Effector memory CD4-positive, alpha-beta T cell (primary cell): ENCODE measurements at places on chromosomes 7 and 10.

GRCh38 chr10:73995035-73995358 is 2.9 kb upstream of the VCL start:
- DNase-seq, result no peak

- no peak for DNase-seq
These were observed 138.3 kb upstream of the KLF14 start for GRCh38 chr7:130872341-130872740.

GRCh38 chr10:76621886-76622620 is 1015.6 kb downstream of the KCNMA1 start:
- DNase-seq, result no peak

GRCh38 chr10:31018962-31019361 is 12.7 kb downstream of the ZNF438 start:
- DNase-seq, result no peak

- DNase-seq, result no peak
These were observed 94.1 kb upstream of the PDCD4 start for GRCh38 chr10:110777661-110778060.

- DNase-seq, result no peak
These were observed 27.8 kb downstream of the CDHR3 start for GRCh38 chr7:105990727-105991453.

GRCh38 chr7:1669954-1670893 is at the start of gene ELFN1:
TSS of gene ELFN1 (plus strand) at chr7:1670277. CDS start at chr7:1744597, 74,320 bp downstream.
- no peak for DNase-seq

DNA sequence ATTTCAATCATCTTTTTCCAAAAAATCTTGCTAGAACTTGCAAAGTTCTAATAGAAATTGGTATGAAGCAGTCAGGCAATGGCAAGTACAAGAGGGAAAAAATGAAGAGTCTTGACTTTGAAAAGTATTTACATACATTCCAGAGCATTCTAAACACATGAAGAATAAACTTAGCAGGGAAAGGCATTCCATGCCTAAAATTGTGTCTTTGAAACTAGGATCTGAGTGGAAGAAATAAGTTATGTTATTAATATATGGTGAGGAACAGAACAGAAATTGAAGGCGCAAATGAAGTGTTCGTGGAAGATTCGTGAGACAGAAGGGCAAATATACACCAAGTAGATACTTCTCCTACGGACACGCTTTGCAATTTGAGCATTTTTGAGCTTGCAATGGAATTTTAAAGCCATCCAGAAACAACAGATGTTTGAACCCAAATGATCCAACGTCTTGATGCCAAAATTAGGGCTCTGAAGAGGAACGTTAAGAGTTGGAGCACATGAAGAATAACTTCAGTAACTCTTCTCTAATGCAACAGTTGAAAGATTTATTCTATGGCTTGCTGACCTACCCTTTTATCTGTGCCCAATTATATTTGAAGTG is 40.6 kb upstream of the SEPTIN7 start:
- no peak for DNase-seq

DNA sequence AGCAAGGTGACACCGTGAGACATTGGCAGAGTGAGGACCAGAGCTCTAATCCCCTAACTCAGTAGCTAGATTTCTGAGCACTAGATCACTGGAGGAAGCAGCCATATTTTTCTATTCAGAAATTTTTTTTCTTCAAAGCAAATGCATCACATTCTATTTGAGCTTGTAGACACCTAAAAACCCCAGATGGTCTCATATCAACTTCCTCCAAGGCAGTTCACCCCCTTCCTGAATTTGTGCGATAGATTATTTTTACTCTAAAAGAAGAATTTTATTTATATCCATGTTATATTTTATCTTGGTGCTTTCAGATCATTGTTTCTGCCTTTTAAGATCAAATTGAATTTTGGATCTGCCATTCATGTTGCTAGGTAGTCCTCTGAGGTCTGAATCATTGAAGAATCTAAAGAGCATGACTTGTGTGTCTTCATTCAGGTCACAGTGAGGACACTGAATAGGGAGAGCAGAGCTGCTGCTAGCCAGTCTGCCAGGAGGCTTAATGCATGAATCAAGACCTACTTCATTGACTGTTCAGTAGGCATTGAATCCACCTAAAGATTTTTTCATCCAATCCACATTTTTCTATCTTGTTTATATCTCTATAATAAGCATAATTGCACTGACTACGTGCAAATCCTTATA is 92.9 kb upstream of the LRRTM3 start:
- DNase-seq, result no peak

- DNase-seq, result no peak
These were observed 557.1 kb downstream of the PTPRN2 start for GRCh38 chr7:158030566-158030965.

GRCh38 chr10:77671594-77672252 is 34.1 kb upstream of the KCNMA1 start:
- DNase-seq, result no peak

GRCh38 chr10:6211671-6212635 is 9.2 kb downstream of the PFKFB3 start:
- no peak for DNase-seq

GRCh38 chr10:45464958-45465567 is 91.0 kb downstream of the ALOX5 start:
- DNase-seq, result peak; percentile 39

DNA sequence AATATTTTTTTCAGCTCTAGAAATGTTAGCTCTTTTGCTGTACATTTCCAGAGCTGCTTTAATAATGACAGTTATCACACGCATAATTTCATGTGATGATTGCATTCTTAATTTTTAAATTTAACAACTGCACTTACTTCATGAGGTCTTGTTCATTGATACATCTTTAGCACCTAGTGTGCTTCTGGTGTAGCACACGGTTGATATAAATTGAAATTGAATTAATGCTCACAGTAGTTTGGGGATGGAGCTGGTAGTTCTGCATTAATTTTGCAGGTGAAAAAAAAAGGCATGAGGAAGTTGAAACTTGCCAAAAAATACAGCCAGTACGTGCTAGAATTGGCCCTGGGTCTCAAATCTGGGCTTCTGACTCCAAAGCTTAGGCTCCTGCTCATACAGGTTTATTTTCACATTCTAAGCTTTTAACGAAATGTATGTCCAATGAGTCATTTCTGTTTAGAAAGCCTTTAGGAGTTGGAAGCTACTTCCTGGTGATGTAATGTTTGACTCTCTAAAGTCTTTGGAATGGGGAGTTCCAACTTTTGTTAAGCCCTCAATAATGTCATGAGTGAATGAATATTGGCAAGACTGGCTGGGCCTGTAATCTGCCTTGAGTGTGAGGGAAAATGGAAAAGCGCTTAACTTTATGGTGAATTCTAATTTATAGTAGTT is 62.5 kb downstream of the DAGLB start:
- no peak for DNase-seq

DNA sequence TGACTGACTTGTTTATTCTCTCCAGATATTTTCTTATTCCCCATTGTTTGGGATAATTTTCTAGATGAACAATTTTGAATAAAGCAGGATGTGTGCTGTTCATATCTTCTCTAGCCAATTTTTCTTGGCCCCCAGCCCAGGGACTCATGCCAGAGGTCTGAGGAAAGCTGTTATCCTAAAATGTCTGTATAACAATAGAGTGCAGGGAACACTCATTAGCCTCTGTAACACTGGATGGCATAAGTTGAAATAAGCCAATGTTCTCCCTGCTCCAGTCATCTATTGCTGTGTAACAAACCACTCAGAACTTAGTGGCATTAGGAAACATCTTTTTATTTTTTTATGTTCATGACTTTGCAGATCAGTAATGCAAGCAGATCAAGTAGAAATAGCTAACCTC is 121.7 kb upstream of the TRIM24 start:
- no peak for DNase-seq

- DNase-seq, result no peak
These were observed 50.8 kb upstream of the ZMIZ1 start for GRCh38 chr10:79017882-79018520.

DNA sequence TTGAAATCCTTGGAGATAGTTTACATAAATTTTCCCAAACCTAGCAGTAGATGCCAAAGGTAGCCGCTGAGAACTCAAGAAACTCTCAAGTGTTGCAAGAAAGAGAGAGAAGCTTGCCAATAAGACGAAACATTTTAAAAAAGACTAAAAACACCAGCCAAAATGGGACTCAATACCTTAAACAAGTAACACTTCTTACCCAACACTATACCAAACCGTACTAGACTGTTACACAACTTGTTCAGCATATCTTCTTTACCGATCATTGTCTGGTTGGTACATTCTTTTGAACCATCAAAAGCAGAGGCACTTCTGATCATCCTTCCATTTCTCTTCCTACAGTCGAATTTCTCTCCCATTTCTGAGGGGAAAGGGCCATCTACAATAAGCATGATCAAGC is 4.8 kb upstream of the PTPN12 start:
- DNase-seq, result no peak

GRCh38 chr7:142961973-142962926 is at the start of gene KEL:
TSS of gene KEL (minus strand) at chr7:142962363. CDS start at chr7:142962206, 157 bp downstream.
- DNase-seq, result no peak

DNA sequence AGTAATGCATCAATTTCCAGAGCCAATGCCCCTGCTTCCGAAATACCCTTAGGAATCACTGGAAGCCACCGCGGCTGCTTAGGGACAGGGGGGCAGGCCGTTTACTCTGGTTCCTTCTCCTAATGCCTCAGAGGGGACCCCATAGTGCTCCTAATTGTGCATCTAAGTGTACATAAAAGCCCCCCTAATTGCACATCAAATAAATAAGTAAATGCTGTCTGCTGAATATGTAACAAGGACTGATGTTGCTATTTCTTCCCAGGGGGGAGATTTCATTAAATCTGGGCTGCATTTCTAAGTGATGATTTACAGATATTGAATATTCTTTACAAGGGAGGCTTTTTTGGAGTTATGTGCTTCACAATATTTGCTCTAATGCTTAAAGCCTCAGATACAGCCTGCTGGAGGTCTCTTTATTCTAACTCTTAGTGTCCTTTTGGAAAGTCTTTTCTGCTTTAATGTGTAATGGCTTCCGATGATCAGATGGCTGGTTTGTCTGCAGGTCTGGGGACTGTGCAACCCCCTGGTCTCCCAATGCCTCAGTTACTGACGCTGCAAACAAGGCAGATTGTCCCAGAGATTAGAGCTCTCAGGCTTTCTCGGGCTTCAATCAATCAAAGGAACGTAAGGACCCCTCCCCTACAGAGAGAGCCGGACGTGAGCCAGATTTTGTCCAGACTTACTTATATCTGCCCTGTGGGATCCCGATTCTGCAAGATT is 143.0 kb downstream of the PRPF18 start:
- DNase-seq, result no peak

GRCh38 chr10:8073691-8074416 is 19.4 kb downstream of the GATA3 start:
- no peak for DNase-seq
